Muscle of leg (tissue), 16 donors: ENCODE measurements at places on chromosomes 7 and 10. TPM values are rescaled to one million over a fixed set of nuclear protein-coding genes. Genes with fewer than 3 reads are reported as not detected.
A peak's percentile ranks its signal among the peaks of the same experiment; 100 is the strongest.

GRCh38 chr7:101824440-101824839, 7.0 kb downstream of the CUX1 start:
- no peak for DNase-seq

- no peak for DNase-seq
Measured at GRCh38 chr10:6583447-6583846, 3.4 kb upstream of the PRKCQ start.

DNA sequence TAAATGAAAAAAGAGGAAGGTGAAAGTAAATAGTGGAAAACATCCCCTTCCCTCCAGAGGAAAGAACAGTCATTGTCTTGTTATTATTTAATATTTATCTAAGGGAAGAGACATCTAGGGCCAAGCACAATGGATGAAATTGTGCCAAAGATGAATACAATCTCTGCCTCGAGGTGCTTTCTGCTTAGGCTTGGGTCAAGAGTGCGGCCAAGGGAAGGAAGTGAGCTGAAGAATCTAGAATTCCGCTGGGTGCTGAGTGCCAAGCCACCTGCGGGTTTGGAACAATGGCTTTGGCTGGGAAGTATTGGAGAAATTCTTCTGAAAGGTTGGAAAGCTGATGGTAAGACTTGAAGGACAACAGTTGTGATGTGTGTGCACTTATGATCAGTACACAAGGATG, 531.3 kb upstream of the FZD8 start:
- DNase-seq: peak; percentile 61

POLR2J2 gene
- 3.3 TPM for total RNA-seq

DNA sequence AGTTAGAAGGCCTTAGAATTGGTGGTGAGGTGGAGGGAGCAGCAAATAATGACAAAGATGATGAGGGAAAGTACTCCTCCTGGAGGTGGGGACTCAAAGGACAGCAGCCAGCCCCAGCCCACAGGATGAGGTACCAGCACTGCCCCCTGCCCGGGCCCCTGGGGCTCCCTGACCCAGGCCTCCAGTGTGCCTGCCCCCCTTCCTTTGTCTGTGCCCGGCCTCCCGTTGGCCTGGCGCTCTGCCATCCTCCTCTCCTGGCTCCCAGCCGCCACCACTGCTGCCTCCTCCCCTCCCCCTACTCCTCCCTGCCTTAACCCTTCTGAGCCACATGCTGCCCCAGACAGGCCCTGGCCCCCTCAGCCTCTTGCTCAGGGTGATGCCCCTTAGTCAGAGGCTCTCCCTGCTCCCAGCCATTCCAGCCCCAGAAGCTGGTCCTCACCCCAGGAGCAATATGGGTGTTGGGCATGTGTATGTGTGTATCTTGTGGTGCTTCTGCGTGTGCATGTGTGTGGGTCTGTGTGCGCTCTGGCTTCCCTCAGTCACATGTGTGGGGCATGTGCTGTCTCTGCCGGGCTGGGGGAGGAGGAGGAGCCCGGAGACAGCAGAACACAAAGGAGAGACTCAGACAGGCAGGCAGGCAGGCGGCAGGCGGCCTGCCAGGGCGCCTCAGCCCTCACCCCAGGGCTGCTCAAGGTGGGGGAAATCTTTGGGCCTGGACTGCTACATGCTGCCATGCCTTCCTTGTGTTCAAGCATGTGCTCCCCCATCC, 2.6 kb downstream of the LDB1 start:
- DNase-seq: peak; percentile 85

HPS1 gene
- total RNA-seq: 9.7 TPM

KIAA1549 gene
- total RNA-seq: 4.1 TPM

- no peak for DNase-seq
Measured at GRCh38 chr10:96638120-96638519, 51.3 kb upstream of the TM9SF3 start.

DNA sequence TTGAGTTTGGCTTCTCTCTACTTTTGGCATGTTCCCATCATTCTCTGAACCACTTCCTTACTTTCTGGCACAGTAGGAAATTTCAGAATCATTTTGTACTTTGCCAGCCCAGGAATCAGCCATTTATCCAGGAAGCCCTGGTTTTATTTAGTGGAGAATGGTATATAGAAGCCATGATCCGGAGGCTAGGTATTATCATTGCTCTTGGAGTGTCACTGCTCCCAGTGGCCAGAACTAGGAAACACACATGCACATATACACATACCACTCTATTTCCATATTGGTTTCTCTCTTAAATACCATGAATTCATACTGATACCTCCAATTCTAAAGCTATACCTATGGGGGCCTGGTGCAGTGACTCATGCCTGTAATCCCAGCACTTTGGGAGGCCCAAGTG, 36.3 kb downstream of the SUFU start:
- DNase-seq: no peak

- DNase-seq: no peak
Measured at GRCh38 chr7:125605241-125605640, 675.6 kb upstream of the POT1 start.

GRCh38 chr7:1029637-1030443, 14.5 kb upstream of the GPR146 start:
- DNase-seq: no peak

MACC1 gene
- total RNA-seq: 0.09 TPM

- DNase-seq: no peak
Measured at GRCh38 chr10:59711871-59712494, 2.3 kb upstream of the SLC16A9 start.

GRCh38 chr7:15130666-15131541, 228.4 kb upstream of the DGKB start:
- DNase-seq: no peak

EN2 gene
- total RNA-seq: 0.09 TPM

- peak; percentile 76 for DNase-seq
Measured at GRCh38 chr10:32139223-32140073, 83.2 kb upstream of the KIF5B start.

DNA sequence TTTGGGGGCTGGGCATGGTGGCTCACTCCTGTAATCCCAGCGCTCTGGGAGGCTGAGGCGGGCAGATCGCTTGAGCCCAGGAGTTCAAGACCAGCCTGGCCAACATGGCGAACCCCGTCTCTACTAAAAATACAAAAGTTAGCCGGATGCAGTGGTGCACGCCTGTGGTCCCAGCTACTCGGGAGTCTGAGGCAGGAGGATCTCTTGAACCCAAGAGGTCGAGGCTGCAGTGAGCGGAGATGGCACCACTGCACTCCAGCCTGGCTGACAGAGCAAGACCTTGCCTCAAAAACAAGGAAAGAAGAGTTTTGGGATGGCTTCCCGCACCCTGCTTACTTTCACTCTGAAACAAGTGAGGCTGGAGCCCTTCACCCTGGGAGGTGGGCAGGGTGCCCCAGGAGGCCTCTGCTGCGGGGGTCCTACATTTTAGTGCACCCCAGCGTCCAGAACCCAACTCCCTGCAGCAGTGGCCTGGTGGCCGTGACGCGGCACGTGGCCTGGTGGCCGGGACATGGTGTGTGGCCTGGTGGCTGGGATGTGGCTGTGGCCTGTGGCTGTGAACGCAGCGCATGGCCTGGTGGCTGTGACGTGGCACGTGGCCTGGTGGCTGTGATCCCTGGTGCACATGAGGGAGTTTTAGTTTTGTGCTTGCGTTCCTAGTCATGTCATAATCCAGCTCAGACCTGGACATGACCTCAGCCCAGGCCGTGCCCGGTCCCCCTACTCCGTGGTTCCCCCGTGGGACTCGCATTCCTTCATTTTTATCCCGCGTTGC, 9.3 kb downstream of the KNDC1 start:
- DNase-seq: no peak

DNA sequence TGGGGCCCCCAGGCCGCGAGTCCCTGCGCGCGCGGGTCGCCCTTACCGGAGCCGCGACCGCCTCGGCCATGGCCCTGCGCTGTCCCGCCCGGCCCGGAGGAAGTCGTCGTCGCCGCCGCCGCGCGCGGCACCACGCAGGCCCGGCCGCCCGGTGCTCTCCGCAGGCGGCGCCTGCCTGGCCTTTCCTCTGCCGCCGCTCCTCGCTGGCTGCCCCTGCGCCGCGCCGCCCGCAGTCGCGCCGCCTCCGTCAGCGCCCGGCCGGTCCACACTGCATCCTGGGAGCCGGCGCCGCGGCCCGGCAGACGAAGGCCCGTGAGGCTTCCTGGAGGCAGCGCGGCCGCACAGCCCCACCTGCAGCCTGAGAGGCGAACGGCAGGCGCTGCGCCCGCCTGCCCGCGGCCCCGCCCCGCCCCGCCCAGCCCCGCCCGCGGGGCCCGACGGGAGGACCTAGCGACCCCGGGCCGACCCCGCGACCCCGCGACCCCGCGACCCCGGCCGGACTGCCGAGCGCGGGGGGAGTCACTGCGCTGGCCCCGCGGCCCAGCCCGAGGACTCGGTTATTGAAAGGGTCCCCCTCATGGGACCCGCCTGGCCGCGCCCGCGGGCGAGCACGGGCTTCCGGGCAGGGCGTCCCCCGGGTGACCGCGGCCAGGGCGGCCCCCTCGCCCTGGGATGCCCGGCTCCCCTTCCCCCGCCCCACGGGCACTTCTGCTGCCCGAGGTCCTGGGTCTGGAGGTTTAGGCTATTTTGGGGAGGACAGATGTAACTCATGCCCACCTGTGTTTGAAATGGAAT, at the start of gene ZNF746:
TSS of gene ZNF746 (minus strand) at position 343 of the 795 bp plus-strand sequence. CDS start at position 70, 273 bp downstream.
- DNase-seq: peak; percentile 86

DNA sequence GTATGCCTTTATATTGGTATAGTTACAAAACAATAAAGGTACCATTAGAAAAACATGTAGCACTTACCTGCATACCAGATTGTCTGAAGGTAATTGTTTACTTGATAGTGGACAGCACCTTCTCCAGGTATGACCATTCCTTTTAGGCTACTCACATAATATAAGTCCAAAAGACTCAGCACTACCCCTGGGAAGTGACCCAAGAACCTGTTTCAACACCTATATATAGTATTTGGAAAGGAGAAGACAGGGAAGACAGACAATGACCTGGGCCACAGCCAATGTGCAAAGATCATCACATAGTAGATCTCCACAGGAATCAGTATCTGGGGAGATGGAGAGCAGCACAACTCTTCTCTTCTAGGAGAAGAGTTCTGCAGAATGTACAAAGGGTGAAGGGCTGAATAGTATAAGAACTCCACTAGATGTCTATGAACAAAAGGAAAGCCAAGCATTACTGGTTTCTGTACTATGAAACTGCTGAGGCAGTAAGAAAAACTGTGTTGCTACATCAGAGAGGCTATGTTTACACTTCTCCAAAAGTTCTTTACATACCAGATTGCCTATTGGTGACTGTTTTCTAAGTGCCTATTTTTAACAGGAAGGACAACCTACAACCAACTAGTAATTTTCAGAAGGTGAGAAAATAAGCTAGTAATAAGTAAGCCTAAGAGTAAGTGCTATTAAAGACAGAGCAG, 159.2 kb downstream of the BTAF1 start:
- peak; percentile 24 for DNase-seq

DNA sequence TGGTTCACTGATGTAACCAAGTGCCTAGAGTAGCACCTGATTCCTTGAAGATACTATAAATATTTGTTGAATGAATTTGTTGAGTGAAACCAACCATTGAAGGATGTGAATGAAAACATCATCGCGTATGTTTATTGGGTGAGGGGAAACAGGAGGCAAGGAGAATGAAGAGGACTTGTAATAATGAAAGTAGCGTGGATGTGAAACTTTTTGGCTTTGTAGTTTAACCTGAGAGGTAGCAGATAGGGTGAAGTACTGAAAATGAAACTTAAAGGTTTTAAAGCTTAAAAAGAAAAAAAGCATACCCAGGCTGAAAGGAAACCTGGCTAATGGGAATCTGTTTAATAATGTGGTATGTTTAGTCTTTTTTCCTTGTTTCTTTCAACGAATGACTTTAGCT, 5.2 kb downstream of the CCNY start:
- no peak for DNase-seq

- peak; percentile 99 for DNase-seq
Measured at GRCh38 chr10:132520177-132520811, 17.3 kb upstream of the INPP5A start.

EPHA1 gene
- not detected for total RNA-seq

GRCh38 chr10:124516181-124516580, 54.6 kb downstream of the LHPP start:
- DNase-seq: no peak

HOXA10 gene
- 21.2 TPM for total RNA-seq

DNA sequence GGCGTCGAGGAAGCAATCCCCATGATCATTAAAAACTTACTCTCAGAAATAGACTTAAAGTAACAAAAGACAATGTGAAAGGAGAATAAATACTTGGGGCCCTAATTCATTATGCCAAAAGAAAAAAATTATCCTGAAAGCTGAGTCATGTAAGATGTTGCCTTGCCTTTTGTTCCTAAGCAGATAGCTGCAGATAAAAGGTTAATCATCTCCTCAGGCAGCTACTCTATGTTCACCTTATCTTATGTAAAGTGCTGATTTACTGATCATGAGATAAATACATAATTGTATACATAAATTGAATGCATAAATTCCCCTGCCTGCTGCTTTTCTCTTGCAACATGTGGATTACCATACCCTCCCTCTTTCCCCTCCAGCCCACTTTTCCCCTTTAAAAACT, 28.1 kb upstream of the CREB3L2 start:
- DNase-seq: no peak

DNA sequence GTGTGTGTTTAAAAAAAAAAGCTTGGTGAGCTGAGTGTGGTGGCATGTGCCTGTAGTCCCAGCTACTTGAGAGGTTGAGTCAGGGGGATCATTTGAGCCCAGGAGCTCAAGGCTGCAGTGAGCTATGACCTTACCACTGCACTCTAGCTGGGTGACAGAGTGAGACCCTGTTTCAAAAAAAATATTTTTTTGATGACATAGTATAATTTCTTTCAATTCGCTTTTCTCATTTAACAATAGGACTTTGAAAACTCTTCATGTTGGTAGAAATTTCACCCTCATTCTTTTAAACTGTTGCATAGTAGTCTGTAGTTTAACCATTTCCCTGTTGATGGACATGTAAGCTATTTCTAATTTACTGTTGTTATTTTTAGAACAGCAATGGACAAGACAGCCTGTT, 55.7 kb upstream of the EXOC6 start:
- no peak for DNase-seq

DNA sequence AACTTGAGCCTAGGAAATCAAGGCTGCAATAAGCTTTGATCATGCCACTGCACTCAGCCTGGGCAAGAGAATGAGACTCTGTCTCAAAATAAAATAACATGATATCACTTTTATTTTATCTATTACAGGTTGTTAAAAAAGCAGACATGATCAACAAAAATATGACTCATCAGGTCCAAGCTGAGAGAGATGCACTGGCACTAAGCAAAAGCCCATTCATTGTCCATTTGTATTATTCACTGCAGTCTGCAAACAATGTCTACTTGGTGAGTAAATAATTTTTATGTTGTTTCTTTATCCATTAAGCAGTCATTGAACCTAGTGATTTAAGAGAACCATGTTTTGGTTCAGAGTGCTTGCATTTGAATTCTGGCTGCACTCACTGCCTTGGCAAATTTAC, 3.3 kb downstream of the MASTL start:
- no peak for DNase-seq

- peak; percentile 34 for DNase-seq
Measured at GRCh38 chr10:4034907-4035598, 250.0 kb upstream of the KLF6 start.
